ENCODE measurements at places on chromosomes 16 and 17.

DNA sequence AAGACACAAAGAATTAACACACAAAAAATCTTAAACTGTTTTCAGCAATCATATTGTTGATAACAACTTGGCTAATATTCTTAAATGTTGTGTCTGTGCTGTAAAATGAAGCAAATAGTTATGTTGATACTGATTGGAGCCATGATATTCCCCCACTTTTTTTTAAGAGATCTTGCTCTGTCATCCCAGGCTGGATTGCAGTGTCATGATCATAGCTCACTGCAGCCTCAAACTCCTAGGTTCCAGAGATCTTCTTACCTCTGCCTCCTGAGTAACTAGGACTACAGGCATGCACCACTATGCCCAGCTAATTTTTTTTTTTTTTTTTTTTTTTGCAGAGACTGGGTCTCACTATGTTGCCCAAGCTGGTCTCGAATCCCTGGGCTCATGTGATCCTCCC lies 26.0 kb downstream of the BBS2 start:
- DNase-seq: no peak

- DNase-seq: no peak
Observed at GRCh38 chr17:67676305-67676704, 41.4 kb upstream of the NOL11 start.

GRCh38 chr16:70780546-70780945 lies 20.4 kb downstream of the VAC14 start:
- no peak for DNase-seq

GRCh38 chr17:80929449-80929848 lies 62.2 kb upstream of the CHMP6 start:
- DNase-seq: peak; percentile 60

DNA sequence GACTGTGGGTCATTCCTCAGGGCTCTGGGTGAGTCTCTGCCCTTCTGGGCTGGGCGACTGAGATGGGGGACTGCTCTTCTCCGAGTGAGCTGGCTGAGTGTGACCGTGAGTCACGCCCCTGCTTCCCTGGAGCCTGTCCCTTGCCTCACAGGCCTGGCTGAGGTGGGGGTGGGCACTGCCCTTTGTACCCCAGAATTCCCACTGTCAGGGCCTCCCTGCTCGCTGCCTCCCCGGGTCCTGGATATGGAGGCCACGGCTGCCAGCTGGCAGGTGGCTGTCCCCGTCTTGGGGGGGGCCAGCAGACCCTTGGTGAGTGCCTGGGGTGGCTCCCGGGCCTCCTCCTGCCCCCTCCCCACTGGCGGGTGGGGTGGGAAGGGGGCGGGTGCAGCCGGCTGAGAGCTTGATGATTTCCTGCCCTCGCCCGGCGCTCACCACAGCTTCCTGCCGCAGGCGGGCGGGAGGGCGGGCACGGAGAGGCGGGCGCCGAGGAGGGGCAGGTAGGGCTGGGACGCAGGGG lies at the start of gene LAT:
TSS of gene LAT (plus strand) at position 434 of the 517 bp plus-strand sequence. CDS start 366 bp downstream, outside the sequence.
- DNase-seq: peak; percentile 59

DNA sequence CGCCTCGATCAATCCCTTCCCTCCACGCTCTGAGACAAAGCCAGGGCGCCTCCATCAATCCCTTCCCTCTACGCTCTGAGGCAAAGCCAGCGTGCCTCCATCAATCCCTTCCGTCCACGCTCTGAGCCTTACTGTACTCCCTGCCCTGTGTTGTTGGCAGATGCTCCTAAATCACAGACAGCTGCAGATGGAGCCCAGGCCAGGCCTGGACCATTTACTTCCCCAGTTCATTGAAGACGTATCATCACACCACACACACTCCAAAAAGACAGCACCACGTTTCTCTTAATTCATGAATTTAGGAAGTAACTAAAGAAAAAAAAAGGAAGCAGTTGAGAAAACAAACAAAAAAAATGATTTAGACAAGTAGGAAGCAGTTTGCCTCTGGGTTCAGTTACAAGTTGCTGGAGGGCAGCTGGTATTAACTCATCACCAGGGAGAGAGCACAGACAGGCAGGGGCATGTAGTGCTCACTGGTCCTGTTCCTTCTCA lies 7.4 kb upstream of the CD300LD start:
- DNase-seq: peak; percentile 55

DNA sequence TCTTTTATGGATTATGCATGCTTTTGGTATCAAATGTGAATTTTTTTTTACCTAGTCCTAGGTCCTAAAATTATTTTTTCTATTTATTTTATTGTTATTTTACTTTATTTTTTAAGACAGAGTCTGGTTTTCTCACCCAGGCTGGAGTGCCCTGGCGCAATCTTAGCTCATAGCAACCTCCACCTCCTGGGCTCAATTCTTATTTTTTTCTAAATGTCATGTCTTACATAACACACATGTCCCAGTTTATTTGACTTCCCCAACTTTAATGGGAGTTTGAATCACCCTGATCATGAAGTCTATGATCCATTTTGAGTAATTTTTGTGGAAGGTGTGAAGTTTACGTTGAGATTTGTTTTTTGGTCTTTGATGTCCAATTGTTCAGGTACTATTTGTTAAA lies 3.3 kb upstream of the CCL18 start:
- no peak for DNase-seq

GRCh38 chr17:49545806-49546545 lies 29.7 kb upstream of the NXPH3 start:
- no peak for DNase-seq

DNA sequence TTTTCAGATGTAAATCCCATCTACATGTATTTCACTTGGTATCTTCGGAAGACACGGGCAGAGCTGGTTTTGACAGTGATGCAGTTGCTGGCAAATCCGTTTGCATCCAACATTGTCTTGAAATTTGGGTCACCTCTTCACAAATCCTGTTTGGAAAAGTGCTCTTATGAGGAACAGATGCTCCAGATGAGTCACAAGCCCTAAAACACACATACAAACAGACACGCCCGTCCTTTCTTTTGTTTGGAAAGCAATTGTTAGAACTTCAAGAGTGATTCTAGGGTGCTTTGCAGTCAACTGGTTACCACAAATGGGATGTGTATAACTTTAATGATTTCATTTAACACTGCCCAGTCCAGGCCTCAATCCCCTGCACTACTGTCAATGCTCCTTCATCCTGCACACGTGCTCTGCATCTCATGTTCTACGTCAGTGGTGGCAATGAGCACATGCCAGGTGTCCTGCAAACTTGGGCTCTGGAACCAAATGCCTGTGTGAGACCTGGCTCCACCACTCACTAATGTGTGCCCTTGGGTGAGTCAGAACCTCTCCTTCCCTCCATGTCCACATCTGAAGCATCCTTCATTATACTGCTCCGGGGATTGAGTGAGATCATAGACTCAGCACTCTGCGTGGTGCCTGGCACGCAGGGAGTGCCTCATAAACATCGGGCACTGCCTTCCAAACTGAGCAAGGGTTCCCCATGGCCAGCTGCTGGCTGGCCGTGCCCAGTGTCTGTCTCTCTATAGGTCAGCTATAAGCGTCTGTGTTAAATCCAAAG lies 19.3 kb upstream of the FOXF1 start:
- DNase-seq: no peak

GRCh38 chr16:50251375-50252081 lies 14.8 kb upstream of the ADCY7 start:
- DNase-seq: no peak

DNA sequence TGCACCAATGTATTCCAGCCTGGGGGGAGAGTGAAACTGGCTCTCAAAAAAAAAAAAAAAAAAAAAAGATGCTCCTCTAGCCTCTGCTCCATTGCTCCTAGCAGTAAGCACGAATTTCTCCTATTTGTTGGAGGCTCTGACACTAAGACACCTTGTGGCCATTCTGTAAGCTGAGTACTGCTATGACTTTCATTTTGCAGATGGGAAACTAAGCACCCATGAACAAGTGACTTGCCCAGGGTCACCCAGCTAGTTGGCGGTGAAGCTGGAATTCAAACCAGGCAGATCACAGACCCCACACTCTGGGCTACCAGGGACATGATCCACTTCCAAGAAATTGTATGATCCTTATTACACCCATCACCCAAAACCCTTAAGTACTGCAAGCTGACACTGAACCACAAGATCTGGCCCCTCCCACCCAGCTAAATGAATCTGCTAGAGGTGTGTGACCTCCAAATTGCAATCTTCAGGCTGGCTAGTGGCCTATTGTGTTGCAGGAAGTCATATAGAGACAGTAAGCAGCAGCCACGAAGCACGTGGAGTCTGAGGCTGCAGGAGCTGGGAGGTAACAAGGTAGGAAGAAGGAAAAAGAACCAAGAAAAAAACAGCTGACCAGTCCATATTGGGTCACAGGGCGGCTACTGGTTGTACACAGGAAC lies 209.4 kb downstream of the XYLT1 start:
- peak; percentile 12 for DNase-seq

- no peak for DNase-seq
Observed at GRCh38 chr17:31381165-31381668, 10.3 kb upstream of the RAB11FIP4 start.

GRCh38 chr17:35540589-35541404 lies 3.3 kb upstream of the SLFN12L start:
- peak; percentile 70 for DNase-seq

DNA sequence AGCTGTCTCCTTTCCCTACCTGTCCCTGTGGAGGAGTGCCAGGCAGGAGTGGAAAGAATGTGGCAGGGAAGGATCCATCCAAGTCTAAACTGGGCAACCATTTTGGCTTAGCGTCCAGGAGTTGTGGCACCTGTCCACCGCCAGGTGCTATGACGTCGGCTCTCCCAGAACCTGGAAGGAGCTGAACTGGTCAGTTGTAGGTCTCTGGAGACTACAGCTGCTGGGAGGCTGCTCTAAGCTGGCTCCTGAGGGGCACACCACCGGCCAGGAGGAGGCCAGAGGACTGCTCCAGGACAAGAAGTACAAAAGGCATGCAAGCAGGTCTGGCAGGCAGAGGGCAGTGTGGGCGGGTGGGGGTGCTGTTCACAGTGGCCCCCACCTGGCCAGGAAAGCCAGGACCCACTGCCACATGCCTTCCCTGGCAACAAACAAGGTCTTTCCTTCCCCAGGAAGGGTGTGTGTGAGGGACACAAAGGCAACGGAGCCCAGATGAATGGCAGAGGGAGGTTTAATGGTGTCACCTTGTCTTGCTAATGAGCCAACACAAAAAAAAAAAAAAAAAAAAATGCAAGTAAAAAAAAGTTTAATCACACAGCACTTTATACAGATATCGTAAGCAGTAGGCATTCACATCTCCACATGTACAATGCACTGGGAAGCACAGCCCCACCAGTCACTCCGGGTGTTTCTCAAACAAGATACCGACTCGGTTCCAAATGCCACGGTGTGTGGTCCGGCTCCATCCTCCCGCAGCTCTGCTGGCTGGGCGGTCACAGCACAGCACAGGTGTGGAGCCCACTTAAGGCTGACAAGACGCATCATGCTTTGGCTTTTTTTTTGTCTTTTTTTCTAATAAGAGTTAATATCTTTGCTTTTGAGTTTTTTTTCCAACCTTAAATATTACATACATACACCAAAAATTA lies 4.8 kb downstream of the SPHK1 start:
- DNase-seq: no peak

GRCh38 chr16:30040221-30040620 lies 9.2 kb upstream of the TLCD3B start:
- peak; percentile 57 for DNase-seq

Data from B cell (primary cell).